Kasumi-1 (cell line): ENCODE measurements at places on chromosomes 12 and 14.
A peak's percentile ranks its signal among the peaks of the same experiment; 100 is the strongest.

GRCh38 chr14:78567343-78567742 is 397.2 kb downstream of the NRXN3 start:
- no peak for DNase-seq

DNA sequence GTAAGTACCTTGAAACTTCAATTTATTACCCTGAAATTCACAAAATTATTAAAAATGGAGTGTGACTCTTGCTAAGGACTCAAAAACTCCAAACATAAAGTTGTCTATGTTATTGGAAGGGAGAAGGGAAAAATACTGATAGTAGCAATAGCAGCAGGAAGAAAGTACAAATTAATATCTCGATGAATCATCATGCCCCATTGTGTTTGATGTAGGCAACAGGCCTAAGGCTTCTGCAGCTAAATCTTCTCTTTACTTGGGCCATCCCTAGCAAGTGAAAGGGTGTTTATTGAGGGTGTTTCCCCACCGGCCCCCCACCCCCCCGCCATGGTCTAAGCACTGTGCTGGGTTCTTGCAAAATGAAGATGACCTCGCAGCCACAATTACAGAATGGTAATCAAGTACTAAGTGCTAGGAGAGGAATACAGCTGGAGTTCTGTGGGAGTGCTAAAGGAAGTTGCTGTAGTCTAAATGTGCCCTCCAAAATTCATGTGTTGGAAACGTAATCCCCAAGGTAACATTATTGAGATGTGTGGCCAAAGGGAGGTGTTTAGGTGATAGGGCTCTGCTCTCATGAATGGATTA is 76.5 kb downstream of the SNAPC1 start:
- DNase-seq: no peak

DNA sequence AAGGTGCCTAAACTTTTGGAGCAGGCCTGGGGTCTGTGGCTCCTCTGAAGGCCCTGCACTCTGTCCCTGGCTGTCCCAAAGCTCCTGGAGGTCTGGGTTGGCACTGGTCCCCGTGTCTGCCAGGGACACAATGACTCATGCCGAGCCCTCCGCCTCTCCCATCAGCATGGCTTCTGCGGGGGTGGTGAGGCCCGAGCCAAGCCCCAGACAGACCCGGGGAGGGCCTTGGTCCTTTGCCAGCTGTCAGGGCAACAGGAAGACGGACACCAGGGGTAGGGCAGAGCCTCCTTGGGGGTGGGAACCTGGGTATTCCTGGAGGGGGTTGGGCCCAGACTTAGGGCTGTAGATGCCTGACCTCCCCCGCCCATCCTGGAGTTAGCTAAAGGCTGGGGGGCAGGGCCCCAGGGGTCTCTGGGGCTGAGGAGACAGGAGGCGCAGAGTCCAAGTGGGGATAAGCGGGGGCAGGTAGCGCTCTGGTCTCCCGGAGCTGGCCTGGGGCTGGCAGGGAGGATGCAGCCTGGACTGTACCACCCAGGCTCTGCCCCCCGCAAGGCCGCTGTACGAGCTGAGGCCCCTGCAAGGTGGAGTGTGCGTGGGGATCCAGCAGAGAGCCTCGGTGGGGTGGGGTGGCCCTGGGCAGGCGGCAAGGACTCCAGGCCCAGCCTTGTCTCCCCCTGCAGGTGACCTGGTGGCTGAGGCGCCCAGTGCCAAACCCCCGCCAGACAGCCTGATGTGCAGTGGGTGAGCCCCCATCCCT is 16.4 kb upstream of the PUS1 start:
- DNase-seq: peak; percentile 24

DNA sequence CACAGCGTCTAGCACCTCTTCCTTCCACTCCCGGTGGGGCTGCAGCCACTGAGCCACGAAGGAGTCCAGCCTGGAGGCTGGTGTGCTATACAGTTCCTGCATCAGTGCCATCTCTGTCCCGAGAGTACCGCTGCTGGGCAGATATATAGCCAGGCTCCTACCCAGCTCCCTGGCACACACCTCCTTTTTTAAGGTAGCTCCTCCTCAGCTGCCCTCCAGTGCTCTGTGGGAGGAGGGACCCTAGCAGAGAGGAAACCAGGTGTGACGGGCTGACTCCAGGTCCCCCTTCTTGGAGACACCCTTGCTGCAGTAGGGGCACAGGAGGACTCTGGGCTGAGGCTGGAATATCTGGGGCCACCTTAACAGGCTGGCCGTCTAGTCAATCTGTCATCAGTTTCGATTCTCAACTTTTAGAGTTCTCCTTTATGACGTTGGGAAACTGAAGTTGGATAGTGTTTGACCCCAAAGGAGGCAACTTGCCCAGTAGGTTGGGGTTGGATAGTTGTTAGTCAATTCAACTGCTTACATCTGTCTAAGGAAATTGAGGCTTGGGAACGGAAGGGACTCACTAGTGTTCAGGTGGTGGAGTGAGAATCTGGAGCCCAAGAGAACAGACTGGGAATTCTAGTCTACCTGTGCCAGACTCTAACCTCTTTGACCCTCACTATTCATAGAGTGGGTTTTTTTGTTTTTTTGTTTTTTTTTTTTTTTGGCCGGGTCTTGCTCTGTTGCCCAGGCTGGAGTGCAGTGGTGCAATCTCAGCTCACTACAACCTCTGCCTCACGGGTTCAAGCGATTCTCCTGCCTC is at the start of gene OASL:
Gene OASL, minus strand, starts transcription at position 386 of the 808 bp plus-strand sequence. Its CDS starts 275 bp downstream, at position 111.
- DNase-seq: peak; percentile 34

GRCh38 chr14:64598404-64598803 is 48.6 kb downstream of the PPP1R36 start:
- no peak for DNase-seq

DNA sequence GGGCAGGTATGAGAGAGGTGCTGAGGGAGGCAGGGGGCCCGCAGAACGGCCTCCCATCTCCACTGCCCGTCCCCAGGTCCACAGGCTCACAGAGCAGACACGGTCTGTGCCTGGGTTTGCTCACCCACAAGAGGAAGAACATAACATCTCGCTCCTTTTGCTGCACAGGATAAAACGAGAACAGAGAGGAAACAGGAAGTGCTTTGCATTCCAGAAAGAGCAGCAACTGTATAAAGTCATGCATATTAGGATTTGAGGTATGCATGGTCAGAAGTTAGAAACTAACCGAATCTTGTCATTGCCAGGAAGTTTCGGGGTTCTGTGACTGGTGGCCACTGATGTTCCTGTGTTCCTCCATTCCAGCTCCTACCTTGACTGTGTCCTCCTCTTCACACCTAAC is 25.0 kb downstream of the NTF3 start:
- DNase-seq: no peak

DNA sequence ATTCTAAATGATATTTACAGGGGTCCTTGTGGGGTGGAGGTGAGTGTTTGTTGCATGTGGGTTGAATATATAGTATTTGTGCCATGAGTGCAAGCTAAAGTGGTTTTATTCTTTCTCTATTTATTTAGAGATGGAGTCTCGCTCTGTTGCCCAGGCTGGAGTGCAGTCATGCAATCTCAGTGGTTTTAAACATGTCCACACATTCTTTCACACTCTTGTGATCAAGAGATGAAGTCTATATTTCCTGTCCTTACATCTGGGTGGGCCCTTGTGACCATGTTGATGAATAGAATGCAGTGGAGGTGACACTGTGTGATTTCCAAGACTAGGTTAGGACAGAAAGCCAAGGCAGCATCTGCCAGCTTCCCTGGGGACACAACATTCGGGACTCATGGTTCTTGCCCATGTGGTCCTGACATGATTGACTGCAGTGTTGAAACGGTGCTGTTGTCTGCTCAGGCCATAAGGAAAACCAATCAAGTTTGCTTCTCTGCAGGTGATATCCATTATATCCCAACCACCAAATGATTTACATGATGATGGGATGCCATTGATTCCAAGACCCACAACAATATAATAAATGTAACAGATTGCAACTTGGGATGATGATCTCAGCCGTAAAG is 172.6 kb downstream of the SUDS3 start:
- no peak for DNase-seq

GRCh38 chr12:81627336-81628189 is 131.6 kb downstream of the PPFIA2 start:
- peak; percentile 60 for DNase-seq

DNA sequence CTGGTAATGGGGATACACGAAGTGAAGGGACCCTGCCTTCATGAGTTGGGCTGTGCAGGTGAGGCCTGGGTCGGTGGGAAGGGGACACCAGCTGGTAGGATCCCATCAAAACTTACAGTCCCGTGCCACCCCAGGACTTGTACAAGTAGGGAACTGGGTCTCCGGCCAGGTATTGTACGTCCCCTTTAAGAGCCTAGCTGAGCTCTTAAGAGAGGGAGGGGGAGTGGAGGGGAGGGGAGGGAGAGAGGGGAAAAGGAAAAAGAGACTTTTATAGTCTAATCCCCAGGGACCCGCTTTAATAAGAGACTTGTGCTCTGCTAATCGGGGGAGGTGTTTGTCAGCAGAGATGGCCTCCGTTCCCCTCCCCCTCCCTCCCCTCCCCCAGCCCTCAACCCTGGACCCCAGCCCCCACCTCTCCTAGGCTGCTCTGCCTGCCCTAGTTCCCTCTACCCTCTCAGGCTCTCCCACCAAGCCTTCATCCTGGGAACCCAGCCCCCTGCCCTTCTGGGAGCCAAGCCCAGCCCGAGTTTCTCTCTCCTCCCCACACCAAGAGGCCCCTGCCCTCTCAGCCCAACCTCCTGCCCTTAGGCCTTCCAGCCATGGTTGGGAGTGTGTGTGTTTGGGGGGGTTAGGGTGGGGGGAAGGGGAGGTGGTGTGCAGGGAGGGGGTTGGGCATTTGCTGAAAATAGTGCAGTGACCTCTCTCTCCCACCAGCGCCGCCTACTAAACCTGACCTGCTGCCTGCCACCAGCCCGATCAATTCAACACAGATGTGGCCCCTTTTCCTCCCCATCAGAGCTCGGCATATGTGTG is 2.6 kb downstream of the GDF11 start:
- no peak for DNase-seq
